ENCODE measurements at places on chromosomes 4 and X.

- no peak for DNase-seq
Observed at GRCh38 chr4:149343614-149344013, 472.0 kb downstream of the IQCM start.

DNA sequence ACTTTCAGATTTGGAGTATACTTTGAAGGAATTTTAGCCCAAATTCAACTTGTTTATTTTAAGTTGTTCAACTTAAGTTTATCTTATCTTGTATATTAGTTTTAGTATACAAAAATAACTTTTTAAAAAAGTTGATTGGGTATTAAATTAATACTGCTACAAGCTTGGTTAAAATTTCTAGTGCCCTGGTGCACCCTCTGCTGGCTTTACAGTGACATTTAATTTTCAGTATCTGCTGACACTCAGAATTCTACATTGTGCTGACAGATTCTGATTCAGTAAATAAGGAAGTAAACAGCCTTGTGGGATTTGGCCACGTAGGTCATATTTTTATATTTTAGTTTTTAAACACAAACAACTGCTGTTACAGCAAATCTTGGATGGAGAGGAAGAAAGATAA, 2.9 kb downstream of the EDA start:
- DNase-seq, result no peak

DNA sequence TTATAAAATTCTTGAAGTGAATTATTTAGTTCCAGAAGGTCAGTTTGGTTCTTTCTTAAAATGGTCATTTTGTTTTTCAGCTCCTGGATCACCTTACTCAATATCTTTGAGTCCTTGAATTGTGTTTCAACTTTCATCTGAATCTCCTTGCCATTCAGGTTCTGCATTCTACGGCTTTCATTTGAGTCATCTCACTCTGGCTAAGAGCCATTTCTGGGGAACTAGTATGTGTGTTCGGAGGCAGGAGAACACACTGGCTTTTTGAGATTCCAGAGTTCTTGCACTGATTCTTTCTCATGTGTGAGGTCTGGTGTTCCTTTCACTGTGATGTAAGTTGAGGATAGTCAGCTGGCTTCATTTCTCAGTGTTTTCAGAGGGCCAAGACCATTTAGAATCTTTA, 708.4 kb upstream of the FRG1 start:
- no peak for DNase-seq

GRCh38 chr4:72997409-72997808, 72.1 kb downstream of the COX18 start:
- no peak for DNase-seq

All from coronary artery (tissue), 2 donors.